ENCODE measurements at places on chromosomes 3 and 15.

DNA sequence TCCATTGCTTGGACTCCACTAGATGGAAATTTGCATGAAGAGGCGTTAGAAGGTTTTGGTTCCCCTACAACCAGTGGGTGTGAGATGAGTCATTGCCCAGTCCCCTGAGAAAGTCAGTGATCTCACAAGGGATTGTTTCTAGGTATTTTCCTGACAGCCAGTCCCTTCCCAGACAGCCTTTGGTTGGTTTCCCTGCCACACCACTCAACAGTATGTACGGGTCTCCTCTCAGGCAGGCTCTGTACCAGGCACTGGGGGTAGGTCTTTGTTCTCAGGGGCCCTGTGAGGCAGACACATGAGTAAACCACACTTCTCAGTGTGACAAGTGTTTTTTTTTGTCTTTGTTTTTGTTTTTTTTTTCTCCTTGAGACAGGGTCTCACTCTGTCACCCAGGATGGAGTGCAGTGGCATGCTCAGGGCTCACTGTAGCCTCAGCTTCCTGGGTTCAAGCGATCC is 4.0 kb downstream of the LAMP3 start:
- no peak for ATAC-seq

DNA sequence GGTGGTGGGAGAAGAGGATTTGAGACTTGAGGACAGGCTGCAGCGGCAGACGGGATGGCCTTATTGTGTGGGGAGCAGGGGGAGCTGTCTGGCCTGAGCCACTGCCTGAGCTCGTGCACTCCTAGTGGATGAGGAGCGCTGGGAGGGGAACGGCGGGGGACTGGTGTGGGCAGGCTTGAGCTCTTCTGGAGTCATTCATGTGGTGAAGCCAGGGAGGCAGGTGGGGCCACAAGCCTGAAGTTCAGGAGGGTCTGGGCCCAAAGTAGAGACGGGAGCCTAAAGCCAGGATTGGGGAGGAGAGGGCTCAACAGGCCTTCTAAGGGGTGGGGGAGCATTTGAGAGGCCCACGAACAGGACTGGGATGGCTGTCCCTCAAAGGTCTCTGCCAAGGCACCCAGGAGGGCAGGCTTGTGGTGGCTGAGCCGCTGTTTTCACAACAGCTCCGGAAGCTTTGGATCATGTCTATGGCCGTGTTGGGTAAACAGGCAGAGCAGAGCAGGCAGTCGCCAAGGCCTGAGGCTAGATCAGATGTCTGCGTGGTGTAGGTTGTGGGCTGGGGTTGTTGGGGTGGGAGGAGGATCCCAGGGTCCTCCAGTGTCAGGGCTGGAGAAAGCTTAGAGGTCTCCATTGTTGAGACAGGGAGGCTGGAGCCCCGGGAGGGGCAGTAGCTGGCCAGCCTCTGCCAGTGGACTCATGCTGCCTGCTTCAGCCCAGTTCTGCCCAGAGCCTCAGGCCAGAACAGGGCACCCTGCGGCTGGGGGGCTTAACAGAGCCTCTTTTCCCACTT is 8.2 kb downstream of the PRKCD start:
- ATAC-seq: no peak

GRCh38 chr15:86383611-86384010 is 303.9 kb downstream of the AGBL1 start:
- ATAC-seq: no peak

DNA sequence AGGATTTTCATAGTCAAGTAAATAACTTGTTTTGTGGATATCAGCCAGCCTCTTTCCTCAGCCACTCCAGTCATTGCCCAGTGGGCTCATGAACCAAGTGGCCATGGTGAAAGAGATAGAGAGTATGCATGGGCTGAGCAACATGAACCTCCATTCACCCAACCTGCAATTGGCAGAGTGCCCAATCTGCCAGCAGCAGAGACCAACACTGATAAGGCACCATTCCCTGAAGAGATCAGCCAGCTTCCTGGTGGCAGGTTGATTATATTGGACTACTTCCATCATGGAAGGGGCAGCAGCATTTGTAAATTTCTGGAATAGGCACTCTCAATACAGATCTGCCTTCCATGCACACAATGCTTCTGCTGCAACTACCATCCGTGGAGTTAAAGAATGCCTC is 10.3 kb upstream of the MCF2L2 start:
- ATAC-seq: no peak

- ATAC-seq: peak; percentile 79
Measured at GRCh38 chr3:123081718-123082369, 15.0 kb downstream of the PDIA5 start.

DNA sequence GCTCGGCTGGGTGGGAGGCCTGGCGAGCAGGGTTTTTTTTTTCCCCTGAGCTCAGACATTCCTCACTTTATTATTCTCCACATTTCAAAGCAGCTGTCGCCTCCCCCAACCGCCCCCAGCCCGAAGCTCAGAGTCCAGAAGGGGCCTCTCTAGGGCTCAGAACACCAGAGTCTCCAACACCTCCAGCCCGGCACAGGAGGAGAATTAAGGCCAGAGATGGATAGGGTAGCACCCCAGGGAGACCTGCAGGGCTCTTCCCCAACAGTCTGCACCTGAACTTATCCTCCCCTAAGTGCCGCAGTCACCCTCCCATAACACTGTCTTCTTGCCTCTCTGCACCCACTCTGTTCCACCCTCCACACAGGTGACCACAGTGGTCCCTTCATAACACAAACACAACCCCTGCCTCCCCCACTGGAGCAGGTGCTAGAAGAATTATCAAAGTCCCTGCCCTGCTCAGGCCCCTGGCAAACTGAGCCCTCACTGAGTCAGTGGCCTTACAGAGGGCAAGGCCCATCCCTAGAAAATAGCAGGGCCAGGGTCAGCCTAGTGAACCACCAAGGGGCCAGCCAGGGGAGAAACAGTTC is 14.1 kb downstream of the MYL3 start:
- ATAC-seq: no peak

DNA sequence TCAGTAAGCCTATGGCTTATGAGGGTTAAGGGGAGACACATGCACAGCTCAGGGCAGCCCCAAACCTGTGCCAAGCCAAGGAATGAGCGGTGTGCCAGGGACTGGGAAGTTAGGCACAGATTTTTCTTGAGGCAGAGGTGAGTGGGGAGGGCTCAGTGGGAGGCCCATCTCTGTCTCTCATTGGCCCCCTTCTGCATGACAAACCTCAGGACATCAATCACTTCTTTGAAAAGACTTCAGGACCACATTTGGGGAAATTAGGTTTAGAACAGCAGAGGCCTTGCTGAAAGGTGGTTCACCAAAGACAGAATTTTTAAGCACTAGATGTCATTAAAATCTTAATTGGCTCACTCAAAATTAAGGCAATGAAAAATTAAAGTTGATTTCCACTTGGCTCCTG is 57.2 kb downstream of the RAB11A start:
- ATAC-seq: no peak

DNA sequence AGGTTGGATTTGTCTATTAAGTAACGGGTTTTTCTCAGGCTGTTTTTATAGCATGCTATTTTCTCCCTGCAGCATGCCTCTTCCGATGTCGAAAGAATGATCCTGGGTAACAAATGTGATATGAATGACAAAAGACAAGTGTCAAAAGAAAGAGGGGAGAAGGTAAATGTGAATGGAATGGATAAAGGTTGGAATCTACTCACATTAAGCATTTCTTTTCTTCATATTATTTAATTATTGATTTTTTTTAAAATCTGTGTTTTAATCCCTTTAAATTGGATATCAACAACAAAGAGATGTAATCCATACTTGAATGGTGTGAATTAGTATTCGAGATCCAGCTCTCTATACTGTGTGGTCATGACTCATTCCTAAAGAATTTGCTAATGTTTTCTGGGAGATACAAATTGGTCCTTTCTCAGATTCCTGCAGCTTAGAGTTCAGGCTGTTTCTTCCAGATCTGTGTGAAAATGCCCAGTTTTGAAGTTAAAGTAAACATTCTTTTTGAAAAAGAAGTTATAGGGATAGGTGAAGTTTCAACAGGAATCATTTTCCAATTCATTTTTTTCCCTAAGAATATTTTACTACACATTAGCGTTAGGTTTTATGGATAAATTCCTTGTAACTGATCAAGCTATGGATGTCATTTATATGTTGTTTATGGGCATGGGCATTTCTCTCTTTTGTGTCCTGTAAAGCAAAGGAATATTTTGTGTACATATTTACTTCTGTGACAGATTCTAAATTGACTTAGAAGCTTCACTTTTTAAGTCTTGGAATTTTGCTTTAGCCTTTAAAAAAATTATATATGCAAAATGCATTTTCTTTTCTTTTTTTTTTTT is 20.8 kb upstream of the APH1B start:
- peak; percentile 95 for ATAC-seq

DNA sequence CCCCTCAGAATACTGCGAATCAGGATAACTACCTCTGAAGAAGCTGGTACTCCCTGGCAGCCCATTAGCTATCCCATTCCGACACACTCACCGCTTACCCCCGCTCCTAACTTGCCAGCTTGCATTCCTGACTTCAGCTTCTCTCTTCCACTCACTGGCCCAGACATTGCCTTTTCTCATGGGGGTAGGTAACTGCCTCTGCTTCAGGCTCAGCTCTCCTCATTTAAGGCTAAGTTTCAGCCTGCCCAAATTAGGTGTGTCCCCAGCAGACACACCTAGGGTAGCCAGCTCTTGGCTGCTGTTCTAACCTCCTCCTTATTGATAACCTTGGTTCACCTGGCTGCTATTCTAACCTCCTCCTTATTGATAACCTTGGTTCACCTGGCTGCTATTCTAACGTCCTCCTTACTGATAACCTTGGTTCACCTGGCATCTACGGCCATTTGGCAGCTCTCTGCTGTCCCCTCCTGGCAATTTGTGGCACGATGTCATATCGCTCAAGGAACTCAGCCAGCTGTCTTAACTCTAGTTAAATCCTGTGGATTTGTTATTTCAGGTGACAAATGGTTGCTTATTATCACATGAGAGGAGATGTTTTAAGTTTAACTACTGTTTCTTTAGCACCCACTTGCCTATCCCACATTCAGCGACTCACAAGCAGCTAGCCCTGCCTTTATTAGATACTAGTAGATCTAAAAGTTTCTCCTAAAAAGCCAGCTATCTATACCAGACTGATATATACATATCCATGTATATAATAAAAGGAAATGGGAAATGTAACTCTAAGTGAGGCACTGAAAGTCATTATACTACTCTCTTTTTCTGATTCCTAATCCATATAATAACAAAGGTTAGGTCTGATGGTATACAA is 106.5 kb upstream of the ACP3 start:
- ATAC-seq: peak; percentile 36

- peak; percentile 77 for ATAC-seq
Measured at GRCh38 chr3:124258057-124258500, 266.2 kb upstream of the ROPN1 start.

GRCh38 chr3:141426404-141427034 is 58.2 kb downstream of the ZBTB38 start:
- ATAC-seq: peak; percentile 71

DNA sequence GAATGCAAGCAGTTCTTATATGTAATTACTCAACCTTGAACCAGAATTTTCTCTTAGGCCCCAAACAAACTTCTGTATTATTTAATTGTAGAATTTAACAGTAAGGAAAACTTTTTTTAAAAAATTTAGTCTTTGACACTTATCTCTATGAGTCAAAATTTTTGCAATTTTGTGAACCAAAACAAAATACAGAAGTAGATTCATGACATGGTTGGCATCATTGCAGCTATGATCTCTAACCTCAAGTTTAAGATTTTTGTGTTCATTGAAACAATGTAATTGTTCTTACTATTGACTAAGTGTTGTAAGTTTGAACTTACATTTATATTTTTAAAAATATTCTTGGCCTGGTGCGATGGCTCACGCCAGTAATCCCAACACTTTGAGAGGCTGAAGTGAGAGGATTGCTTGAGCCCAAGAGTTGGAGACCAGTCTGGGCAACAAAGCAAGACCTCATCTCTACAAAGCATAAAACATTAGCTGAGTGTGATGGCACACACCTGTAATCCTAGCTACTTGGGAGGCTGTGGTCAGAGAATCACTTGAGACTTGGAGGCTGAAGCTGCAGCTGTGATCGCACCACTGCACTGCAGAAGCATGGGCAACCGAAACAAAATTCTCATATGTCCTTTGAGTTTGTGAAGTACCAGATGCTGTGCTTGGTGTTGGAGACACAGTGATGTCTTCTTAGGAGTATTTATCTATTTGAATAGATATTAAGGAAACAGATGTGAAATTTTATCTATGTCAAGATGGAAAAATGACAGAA is 39.7 kb downstream of the STT3B start:
- no peak for ATAC-seq

DNA sequence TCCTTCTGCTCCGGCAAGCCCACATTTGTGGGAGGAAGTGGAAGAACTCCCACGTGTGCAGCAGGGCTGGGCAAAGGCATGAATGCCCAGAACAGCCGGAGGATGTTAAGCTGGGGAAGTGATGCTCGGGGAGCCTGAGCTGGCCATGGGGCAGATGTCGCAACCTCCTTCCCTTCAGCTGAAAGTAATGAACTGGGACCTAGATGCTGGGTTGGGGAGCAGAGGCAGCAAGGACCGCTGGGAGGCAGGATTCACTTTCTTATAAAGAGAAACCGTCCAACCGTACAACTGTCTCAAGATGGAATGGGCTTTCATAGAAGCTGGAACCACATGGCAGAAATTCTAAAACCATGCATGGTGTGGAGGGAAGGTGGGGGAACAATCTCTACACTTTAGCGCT is 290.9 kb downstream of the OCA2 start:
- ATAC-seq: no peak

DNA sequence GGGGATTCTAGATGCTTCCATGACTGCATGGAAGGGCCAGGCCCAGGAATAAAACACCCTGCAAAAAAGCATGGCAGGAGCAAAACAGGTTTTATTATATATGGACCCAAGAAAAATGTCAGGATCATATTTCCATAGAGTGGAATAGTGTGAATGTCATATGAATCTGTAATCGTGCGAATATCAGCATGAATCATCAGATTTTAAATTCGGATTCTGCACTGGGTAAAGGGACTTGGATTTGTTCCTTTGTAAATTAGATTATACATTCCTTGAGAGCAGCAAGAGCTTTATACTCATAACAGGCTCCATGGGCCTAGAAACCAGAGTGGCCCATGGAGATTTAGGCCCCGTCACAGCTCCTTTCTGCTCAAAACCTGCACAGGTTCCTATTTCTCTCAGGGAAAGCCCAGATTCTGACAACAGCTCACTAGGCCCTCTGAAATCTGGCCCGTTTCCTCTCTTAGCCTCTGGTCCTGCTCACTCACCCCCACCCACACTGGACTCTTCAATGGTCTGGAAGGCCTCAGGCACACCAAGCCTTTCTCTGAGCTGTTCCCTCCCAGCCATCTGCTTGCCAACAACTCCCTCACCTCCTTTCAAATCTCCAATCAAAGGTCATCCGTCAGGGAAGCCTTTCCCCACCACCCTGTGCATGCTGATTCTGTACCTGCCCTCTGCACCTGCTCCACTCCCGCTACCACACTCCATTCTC is 76.0 kb downstream of the FEM1B start:
- ATAC-seq: peak; percentile 40

- ATAC-seq: no peak
Measured at GRCh38 chr3:88997260-88997659, 110.2 kb upstream of the EPHA3 start.

GRCh38 chr15:74208901-74209559 is 6.4 kb upstream of the STRA6 start:
- peak; percentile 67 for ATAC-seq

GRCh38 chr15:95990833-95991232 is 339.7 kb upstream of the NR2F2 start:
- no peak for ATAC-seq

- no peak for ATAC-seq
Measured at GRCh38 chr3:111215481-111215880, 143.9 kb downstream of the NECTIN3 start.

GRCh38 chr3:43870844-43871626 is 180.3 kb downstream of the ABHD5 start:
- ATAC-seq: peak; percentile 6
